ENCODE measurements at places on chromosomes 6 and 20.
A peak's percentile ranks its signal among the peaks of the same experiment; 100 is the strongest.

- no peak for DNase-seq
Observed at GRCh38 chr6:132202574-132202973, 198.7 kb downstream of the MOXD1 start.

DNA sequence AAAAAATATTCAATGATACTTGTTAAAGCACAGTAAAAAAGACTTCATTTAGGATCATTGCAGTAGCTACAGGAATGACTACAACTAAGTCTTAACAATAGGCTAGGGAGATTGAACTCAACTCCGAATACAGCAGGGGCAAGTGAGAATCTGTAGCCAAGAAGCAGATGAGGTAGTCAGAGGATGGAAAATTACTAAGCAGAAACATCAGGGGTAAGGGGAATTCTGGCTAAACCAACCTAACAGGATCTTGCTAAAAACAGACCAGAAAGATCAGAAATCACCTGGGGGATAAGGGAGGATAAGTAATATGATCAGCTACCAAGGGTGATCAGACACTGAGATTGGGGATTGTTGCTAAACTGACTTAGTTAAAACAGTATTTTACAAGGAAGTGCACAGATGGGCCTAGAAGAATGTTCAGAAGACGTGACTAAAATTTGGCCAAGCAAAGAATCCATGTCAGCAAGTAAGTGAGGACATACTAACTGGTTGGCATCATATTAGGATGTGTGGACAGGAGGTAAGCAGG is 217.5 kb downstream of the TENT5A start:
- DNase-seq: no peak

DNA sequence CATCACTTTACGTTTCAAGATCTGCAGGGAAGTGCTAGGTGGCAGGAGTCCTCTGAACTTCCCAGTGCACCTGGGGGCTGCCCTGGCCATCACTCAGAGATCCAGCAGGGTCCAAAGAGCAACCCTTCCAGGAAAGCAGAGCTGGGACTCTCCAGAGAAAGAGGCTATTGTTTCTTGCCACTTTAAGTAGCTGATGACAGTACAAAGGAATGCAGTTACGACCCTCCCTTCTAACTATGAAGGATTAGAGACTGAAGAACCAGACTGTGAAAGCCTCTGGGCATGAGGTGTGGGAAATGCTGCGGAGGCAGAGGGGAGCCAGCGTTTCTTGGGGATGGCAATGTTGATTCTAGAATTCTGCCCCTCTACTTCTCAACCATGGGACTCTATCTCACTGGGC is 189.1 kb upstream of the SUPT3H start:
- no peak for DNase-seq

DNA sequence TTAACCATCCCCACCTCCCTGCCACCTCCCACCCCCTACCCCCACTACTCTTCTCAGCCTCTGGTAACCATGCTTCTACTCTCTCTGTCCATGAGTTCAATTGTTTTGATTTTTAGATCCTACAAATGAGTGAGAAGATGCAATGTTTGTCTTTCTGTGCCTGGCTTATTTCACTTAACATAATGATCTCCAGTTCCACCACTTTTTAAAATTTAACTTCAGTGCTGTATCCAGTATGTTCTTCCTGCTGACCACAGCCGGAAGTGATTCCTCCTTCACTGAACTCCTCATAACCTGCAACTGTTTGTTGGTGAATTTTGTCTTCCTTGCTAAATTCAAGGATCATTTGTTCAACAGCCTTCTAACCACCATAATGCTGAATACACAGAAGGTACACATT is 3.9 kb downstream of the MAP7 start:
- DNase-seq: no peak

- no peak for DNase-seq
Observed at GRCh38 chr6:106527979-106528378, 101.3 kb downstream of the RTN4IP1 start.

DNA sequence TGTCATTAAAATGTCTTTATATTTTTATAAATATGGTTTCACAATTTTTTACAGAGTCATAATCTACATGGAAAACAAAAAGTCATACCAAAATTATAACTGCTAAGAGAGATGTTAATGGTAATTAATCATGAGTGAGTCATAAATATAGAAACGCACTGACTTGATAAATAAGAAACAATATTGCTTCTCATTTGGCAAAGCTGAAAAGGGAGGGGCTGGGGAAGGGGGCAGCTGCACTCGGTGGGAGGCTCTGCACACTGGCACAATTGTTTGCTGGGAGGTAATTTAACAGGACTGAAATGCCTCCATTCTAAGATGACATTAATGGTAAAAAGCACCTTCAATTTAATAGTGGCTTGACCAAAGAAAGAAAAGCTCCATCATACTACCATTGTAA is 133.3 kb upstream of the AGPAT4 start:
- DNase-seq: no peak

- no peak for DNase-seq
Observed at GRCh38 chr6:36890112-36890663, 4.4 kb downstream of the C6orf89 start.

DNA sequence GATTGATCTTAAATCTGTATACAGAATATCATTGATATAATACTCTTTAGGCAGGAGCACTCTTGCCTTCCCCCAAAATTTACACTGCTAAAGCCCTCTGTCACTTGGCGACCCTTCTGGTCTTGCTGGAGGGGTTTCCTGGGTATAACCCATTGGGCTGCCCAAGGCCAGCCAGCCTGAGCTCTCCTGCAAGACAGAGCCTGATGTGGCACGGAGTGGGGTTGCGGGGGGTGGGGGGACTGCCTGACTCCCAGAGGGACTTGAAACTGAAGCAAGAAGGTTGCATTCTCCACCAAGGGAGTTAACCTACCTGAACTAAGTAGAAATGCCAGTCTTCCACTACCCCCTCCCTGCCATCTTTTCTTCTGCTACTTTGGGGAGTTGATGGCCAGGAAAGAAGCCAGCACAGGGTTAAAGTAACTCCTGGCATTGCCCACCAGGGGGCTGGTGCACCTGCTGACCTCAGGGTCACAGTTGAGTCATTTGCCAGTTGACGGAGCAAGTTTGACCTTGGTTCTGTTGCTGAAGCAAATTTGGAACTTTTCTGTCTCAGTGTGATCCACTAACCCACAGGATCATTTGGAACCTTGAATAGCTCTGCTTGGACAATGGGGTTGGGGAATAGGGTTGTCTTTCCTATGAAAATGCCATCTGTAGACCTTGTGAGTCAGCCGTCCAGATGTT is 79.4 kb downstream of the ASXL1 start:
- DNase-seq: no peak

- DNase-seq: no peak
Observed at GRCh38 chr6:24093381-24093780, 32.6 kb upstream of the NRSN1 start.

DNA sequence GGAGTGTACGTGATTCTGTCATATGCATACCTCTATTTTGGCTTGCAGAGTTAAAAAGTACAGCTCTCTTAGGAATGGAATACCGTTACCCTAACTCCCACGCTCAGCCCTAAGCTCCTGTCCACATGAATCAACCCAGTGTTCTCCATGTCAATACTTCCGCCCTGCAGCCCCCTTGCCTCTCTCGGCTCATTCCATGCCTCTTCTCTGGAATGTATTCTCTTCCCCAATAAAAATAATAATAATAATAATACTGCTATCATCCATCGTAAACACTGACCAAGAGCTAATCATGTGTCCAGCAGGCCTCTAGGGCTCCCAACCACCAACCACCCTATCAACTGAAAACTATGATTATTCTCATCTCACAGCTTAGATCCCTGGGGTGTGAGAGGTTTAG is 100.6 kb downstream of the PREX1 start:
- no peak for DNase-seq

DNA sequence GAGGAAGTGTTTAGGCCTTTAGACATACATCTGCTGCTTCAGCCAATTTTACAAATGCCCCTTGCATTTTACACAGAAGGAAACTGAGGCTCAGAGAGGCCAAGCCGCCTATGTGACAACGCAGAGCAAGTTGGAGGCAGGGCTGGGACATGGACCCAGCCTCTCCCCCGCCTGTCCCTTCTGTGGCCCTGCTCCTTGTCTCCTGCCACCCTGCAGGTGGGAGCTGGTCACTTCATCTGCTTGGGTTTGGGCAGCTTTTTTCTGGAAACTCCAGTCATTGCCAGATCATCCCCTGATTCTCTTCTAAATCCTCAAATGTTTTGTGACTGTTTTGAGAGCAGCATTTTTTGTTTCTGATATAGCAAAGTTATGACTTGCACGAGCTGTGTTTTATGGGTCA is 68.9 kb downstream of the DLGAP4 start:
- no peak for DNase-seq

DNA sequence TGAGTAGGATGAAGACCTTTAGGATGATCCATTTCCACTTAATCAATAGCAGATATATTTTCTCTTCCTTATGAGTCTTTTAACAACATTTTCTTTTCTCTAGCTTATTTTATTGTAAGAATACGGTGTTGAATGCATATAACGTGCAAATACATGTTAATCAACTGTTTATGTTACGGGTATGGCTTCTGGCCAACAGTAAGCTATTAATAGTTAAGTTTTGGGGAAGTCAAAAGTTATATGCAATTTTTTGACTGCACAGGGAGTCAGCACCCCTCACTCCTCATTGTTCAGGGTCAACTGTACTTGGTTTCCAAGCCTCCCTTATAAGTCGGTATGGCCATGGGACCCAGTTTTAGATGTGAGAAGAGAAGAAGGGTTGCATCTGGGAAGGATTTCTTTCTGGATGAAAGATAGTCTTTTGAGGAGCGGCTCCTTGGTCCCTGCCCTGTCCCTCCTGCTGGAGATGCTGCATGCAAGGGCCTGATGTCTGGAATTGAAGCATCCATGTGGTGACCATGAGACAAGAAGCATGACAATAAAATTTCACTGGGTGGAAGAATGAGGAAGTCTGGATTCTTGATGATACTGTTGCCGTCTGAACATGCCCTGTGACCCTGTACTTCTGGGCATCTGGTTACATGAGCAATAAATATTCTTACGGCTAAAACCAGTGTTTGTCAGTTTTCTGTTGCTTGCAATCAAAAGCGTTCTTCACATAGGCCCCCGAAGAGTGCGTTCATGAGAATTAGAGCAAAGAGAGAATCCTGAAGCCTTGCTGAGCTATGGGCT is 194.7 kb upstream of the PMEPA1 start:
- no peak for DNase-seq

- DNase-seq: no peak
Observed at GRCh38 chr20:34628026-34628425, 48.9 kb downstream of the PIGU start.

DNA sequence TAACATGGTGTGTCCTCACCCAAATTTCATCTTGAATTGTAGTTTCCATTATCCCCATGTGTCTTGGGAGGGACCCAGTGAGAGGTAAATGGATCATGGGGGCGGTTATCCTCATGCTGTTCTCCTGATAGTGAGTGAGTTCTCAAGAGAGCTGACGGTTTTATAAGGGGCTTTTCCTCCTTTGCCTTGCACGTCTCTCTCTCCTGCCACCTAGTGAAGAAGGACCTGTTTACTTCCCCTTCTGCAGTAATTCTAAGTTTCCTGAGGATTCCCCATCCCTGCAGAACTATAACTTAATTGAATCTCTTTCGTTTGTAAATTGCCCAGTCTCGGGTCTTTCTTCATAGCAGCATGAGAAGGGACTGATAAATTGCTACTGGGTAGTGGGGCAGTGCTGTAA is 789.3 kb downstream of the FRK start:
- no peak for DNase-seq

- DNase-seq: no peak
Observed at GRCh38 chr6:136235233-136235564, 14.9 kb downstream of the MTFR2 start.

GRCh38 chr6:16783509-16783908 is 22.2 kb upstream of the ATXN1 start:
- DNase-seq: no peak

DNA sequence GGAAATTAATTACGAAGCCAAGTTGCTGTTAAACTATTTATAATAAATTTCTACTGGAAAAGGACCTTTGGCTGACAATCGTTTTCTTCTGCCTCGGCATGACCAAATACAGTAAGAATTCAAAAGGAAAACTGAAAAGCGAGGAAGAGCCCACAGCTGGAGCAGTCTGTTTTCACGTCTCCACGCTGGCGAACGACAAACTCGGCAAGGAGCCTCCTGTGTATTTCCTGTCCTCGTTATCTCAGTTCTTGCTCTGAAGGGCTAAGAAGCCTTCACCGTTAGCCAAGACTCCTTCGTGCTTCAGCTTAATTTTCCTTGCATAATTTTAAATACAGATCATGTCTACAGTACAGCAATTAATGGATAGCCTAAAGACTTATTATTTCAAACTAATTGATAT is 214.3 kb upstream of the PLCB4 start:
- DNase-seq: no peak

DNA sequence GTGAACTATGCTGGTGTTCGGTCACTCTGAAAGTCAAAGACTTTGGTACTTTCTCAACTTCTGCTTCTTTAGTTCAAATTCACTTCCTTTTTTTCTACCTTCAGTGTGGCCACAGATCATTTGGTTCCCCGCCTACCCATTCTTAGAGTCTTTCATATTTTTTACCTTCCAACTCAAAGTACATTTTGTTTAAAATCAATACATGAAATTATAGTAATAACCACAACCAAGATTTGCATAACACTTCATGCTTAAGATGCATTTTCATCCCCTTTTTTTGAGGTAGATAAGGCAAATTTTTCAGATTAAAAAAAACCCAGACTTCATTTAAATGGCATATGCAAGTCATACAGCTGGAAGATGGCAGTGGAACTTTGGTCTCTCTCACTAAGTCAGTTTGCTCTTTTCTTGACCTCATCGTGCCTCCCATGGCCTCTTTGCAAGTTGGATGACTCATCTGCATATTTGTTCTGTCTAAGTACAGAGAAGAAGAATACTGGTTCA is 11.9 kb upstream of the CNR1 start:
- DNase-seq: no peak

DNA sequence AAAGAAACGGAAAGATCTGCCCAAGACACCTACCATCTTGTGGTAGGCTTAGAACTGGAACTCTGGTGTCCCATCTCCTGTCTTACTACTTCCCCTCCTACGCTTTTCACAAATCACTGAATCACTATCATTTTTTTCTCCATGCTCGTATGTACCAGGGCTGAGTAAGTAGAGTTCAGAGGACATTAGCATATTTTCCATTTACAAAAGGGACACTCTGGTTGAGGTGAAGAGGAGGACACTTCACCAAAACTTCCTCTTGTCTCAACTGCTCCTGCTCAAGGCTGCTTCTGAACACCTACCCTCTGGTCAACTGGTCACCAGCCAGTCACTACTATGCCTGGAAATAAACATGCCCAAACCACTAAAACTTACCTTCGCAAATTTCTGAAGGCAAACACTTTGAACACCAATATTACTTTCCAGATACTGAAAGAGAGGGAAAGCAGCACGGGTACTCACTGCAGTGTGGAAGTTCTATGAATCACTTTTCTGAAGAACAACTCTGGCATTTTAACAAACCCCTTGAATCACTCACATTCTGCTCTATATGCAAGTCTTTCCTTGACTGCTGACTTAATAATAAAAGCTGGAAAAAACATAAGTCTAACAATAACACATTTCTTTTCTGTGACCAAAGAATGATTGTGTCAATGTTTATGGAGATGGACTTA is 123.3 kb downstream of the INSM1 start:
- peak; percentile 59 for DNase-seq

- no peak for DNase-seq
Observed at GRCh38 chr20:64005394-64005793, 24.5 kb downstream of the PRPF6 start.

GRCh38 chr20:577167-577791 is 32.8 kb downstream of the TCF15 start:
- no peak for DNase-seq
